ENCODE measurements at places on chromosomes 16 and 17.

- no peak for DNase-seq
Measured at GRCh38 chr17:27579897-27580321, 51.1 kb upstream of the LGALS9 start.

DNA sequence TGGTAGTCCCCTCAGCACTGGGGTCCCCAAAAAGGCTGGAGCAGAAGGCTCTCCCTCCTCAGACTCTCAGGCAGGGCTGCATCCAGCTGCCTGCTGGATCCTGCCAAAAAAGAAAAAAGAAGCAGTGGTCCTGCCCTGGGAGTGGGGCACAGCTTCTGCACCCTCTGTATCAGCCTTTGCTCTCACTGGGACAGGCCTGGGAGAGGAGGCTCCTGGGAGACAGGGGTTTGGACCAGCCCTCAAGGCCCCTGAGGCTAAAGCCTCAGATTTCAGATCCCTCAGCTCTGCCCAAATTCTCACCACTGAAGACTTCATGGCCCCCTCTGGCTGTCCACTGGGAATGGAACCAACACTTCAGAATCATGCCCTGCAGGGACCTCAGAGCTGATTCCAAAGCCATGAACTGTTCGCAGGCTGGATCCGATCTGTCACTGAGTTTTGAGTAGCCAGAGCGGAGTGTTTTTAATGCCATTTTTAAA lies 96.9 kb downstream of the C16orf78 start:
- no peak for DNase-seq

- DNase-seq: no peak
Measured at GRCh38 chr17:72774236-72774635, 318.3 kb downstream of the SLC39A11 start.

GRCh38 chr17:49239963-49240362 lies 9.4 kb upstream of the PHOSPHO1 start:
- no peak for DNase-seq

DNA sequence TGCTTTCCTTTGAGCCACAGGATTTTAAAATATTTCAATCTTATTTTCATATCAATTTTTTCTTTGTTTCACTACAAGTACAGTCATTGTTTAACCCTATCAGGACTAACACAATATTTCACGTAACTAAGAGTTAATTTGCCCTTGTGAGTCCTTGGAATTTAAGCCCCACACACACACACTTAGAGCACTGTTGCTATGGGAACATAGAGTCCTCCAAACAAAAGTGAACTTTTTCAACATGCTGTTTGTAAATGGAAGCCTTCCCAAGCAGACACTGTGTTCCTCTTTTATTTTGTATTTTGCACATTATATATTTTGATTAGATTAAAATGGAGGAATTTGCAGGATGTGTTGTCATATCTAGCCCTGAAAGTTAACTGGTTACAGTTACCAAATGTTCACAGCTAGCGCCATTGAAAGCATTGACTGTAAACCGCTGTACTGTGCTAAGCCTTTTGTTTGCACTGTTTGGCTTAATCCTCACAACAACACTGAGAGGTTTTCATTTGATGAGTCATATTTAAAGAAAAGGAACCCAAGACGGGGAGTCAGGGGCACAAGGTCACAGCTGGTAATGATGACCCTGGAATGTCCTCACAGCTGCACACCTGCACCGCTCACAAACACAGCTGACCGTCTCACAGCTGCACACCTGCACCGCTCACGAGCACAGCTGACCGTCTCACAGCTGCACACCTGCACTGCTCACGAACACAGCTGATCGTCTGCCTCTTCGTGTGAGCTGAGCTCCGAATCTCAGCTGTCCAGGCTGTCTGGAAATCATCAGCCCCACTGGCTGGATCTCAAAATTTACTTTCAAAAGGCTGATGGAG lies 6.3 kb downstream of the HSBP1 start:
- DNase-seq: no peak

GRCh38 chr16:84471316-84471715 lies 33.1 kb downstream of the MEAK7 start:
- no peak for DNase-seq

DNA sequence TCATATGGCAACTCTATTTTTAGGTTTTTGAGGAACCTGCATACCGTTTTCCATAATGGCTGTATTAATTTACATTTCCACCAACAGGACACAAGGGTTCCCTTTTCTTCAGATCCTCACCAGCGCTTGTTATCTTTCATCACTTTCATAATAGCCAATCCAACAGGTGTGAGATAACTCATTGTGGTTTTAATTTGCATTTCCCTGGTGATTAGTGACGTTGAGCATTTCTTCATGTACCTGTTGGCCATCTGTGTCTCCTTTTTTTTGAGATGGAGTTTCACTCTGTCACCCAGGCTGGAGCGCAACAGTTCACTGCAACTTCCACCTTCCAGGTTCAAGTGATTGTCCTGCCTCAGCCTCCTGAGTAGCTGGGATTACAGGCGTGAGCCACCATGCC lies 36.2 kb upstream of the ABCC3 start:
- DNase-seq: no peak

DNA sequence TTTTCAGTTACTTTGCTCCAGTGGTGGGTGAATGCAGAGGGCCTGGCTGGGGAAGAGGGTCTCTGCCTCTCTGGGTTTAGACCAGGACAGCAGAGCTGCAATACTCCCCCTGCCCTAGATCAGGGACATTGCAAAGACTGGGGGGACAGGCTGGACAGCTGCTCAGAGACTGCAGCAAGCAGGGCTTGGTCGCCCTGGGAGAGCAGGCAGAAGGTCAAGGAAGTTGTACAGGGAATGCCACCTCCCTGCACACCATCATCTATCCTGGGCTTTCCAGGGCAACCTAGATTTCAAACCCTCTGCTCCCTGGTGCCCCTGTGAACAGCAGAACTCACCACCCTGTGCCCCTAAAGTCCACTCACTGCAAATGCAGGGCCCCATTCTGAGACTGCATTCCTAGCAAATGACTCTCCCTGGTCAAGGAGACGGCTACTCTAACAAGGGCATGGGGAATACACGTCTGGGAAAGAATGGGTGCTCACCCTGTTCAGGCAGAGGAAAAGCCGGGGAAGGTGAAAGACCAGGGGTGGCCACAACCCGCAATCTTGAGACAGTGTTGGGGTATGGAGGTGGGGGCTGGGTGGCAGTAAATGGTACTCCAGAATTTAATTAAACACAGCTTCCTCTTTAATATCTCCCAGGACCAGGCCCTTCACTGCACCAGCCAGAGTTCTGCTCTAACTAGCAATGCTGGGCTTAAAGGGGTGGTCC lies 1.0 kb downstream of the KIFC3 start:
- peak; percentile 44 for DNase-seq

DNA sequence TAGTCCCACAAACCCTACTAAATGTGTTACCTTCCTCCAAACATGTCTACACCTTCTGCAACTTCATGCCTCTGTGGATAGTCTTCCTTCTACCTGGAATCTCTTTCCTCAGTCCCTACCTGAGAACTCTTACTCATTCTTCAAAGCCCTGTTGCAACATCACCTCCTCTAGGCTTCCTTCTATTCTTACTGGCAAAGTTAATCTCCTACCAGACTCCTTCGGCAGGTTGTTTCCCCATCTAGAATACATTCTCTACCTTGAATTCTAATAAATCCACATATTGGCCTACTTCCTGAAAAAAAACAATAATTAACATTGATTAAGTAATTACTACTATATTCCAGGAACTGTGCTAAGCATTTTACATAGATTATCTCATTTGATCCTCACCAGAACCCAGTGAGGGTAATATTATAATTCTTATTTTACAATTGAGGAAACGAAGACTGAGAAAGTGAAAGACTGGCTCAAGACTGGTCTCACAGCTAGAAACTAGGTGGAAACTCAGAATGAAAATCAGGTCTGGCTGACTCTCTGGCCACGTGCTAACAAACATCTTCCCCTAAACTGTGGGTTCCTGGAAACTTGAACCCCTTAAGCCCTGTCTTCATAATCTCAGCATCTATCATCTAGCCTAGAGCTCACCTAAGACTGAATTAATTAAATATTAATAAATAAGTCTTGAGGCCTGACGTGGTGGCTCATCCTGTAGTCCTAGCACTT lies 4.6 kb upstream of the STAT3 start:
- no peak for DNase-seq

GRCh38 chr16:65950211-65950610 lies 416.3 kb upstream of the CDH5 start:
- DNase-seq: no peak

DNA sequence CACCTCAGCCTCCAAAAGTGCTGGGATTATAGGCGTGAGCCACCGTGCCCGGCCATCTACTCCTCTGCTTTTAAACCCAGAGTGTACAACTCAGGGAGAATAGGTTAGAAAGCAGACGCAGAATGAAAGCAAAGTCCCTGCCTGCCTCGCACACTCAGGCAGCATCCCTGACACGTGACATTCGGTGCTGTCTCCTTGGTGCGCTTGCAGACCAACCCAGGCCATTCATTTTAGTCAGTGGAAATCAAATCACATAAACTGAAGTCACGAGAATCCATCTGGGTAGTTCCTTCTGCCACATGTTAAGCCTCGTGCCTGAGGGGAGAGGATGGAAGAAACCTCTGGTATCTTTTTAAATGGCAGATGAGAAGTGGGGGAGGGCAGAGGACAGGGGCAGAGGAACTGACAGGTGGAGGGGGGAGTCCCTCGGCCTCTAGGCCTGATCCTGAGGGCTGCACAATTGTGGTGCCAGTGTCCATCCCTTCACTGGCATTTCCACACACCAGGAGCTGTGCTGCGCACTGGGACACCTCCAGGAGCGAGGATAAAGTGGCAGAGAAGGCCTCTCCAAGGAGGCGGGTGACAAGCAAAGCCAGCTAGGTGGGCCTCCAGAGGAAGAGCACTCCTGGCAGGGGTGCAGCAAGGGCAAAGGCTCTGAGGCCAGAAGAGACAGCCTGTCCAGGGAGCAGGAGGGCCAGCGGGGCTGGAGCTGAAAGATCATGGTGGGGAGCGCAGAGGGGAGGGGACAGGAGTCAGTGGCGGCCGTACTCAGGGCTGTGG lies 196.3 kb downstream of the KATNIP start:
- DNase-seq: no peak

DNA sequence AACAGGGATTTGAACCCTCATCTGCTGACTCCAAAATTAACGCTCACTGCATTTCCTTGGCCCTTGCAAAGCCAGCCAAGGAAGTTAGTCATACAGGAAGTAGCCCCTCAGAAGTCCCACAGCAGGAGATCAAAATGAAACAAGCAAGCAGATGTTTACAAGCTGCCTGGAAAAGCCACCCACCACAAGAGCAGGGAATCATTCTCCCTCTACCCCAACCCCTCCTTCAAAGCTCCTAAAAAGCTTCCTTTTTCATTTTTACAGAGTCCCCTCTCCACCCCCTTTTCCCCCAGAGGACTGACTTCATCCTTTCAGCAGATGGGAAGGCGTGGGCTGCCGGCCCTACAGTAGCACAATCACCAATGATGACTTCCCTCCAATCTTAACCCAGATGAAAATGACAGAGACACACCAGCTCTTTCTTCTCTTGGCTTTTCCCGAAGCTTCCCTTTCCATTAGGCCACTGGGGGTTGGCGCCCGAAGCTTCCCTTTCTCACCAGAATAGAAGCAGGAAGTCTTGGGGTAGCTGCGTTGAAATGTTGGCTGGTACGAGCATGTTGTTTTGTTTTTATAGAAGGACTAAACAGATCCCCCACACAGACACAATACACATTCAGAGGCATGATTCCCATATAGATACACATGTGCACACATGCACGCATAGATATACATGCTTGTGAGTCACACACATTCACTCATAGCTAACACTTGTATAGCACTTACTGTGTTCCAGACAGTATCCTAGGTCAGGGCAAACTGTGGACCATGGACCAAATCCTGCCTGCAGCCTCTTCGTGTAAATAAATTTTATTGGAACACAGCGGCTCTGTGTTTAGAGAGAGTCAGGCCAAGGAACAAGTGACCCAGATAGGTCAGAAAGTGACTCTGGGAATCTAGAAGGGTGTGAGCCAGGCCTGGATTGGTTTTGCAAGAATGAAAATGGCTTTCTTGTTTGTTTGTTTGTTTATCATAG lies 17.4 kb downstream of the ITPRIPL2 start:
- peak; percentile 55 for DNase-seq

- no peak for DNase-seq
Measured at GRCh38 chr17:19021622-19022083, 17.1 kb upstream of the FAM83G start.

DNA sequence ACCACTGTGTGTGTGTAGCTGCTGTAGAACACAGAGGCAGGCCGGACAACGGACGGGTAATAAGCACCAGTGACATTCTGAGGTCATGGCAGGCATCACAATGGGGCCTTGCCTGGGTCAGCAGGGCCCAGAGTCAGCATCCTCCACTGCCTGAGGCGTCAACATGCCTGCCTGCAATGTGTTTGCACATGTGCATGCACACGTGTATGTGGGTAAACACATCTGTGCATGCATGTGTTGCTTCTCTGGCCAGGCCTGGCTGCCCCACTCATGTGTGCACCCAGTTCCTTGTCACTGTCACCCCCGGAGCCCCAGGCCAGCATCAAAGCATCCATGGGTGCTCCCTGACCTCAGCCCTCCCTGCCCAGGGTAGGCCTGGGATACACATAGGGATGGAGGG lies 43.3 kb downstream of the LGALS9 start:
- DNase-seq: no peak

GRCh38 chr17:15452746-15453145 lies 14.7 kb downstream of the CDRT4 start:
- no peak for DNase-seq

GRCh38 chr16:4257646-4258556 lies 14.9 kb downstream of the TFAP4 start:
- DNase-seq: no peak
